ENCODE measurements at places on chromosomes 11 and 22.

- no peak for DNase-seq
Observed at GRCh38 chr11:12673601-12673923, 659 bp upstream of the TEAD1 start.

DNA sequence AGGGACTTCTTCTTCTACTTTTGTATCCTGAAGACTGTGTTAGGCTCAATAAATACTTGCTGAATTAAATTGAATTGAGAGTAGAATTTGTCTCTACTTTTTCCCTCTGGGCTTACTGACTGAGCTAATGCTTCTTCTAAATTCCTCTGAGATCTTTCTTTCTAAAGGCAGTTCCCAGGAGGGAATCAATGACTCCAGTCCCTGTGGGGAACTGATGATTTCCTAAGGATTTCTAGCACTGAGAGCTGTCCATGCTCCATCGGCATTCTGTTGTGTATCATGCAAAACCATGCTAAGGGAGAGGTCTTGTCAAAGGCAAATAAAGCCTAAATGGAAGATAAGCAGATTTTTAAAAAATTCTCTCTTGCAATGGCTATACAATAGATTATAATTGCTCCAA is 148.8 kb upstream of the KIRREL3 start:
- no peak for DNase-seq

- no peak for DNase-seq
Observed at GRCh38 chr22:44277386-44278135, 35.2 kb downstream of the SHISAL1 start.

DNA sequence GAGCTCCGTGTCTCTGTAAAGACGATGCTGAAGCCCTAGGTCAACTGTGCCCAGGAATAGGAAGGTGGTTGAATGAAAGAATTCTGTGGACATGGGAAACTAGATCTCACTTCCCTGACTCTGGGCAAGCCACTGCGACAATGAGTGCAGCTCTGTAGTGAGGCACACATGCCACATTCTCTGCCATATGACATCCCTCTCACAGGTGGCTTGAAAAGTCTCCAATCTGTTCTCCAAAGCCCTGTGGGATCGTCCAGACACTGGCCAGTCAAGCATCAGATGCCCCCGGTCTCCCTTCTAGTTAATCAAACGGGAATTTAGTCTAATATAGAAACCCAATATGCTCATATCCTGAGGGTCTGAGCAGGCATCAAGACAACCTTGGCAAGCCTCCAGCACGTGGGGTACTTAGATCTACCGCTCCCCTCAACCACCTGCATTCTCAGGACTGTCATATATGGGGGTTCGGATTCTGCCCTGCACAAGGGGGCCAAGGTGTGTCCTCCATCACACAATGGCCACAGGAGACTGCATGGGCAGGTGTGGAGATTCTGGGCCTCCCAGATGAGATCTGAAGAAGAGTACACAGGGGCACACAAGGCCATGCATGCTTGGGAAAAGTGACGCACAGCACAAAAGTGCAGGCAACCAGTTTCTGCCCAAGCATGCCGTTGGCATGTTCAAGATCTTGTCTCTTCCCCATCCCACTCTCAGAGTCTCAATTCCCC is 11.9 kb downstream of the DKK3 start:
- no peak for DNase-seq

DNA sequence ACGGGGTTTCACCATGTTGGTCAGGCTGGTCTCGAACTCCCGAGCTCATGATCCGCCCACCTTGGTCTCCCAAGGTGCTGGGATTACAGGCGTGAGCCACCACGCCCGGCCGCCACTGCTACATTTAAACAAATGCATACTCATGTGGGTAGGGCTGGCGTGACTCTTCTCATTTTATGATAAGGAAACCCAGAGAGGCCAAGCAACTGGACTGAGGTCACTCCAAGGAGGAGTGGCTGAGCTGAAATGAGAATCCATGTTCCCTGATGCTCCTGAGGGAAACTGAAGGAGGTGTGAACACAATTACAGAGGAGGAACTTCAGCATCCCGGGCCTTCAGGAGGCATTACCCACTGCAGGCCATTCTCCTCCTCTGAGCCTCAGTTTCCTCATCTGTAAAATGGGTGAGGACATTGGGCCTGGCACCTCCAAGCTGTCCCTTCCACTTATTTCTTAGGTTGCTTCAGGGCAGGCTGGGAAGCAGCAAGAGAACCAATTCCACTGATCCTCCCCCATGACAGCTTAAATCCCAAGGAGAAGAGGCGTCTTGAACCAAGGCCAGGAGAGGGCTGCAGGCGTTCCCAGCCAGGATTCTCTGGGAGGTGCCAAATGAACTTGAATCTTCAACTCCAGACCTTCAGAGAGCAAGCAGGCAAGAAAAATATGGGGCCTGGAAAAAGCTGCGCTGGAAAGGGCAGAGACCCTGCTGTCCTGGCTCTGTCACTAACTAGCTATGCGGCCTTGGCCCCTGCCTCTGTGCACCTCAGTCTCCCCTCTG is 2.9 kb downstream of the TST start:
- no peak for DNase-seq

GRCh38 chr11:123405123-123405592 is 24.9 kb upstream of the GRAMD1B start:
- no peak for DNase-seq

- DNase-seq = no peak
Observed at GRCh38 chr11:2881981-2882375, 3.6 kb downstream of the CDKN1C start.

- no peak for DNase-seq
Observed at GRCh38 chr22:32810555-32811133, 9.1 kb downstream of the TIMP3 start.
